CD4-positive, alpha-beta memory T cell (primary cell): ENCODE measurements at places on chromosomes 1 and 21.

DNA sequence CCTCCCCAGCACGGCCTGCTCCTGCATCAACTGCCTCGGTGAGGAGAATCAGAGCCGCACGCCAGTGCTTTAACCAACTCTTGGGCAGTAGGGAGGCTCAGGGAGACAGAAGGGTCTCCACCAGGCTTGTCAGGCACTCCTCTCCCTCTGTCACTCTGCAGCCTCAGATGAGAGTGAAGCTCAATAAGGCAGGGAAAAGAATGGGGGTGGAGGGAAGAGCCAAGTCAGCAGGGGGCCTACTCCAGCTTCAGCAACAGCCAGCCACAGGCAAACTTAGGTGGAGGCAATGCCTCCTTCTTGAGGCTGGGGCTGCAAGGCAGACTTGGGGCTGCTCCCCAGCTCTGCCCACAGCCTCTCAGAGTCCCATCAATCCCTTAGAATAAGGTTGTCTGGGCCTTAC is 51.8 kb upstream of the A3GALT2 start:
- DNase-seq = no peak

DNA sequence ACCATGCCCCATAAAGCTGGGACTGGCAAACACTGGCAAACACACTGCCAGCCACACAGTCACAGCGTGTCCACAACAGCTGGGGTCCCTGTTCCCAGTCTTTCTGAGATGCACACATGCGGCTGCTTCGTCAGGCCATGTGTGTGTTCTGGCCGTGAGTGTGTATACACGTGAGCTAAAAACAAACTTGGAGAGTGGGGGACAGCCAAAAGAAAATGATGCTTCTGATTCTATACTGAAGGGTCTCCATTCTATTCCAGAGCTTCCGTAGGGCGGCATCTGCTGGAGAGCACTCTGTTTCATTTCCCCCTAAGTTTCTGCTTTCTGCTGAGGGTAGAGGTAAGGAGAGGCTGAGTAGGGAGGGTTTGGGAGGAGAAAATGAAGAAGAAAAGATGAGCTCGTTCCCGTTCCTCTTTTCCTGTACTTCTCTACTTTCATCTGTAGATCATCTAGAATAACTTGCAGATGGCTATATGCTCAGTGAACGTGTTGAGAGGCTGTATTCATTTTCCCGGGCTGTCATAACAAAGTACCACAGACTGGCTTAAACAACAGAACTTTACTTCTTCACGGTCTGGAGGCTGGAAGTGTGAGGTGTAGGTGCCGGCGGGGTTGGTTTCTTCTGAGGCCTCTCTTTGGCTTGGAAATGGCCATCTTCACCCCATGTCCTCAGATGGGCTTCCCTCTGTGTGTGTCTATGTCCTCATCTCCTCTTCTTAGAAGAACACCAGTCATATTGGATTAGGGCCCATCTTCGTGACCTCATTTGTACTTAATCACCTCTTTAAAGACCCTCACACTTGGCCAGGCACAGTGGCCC is 151.6 kb downstream of the TOMM20 start:
- DNase-seq = no peak

DNA sequence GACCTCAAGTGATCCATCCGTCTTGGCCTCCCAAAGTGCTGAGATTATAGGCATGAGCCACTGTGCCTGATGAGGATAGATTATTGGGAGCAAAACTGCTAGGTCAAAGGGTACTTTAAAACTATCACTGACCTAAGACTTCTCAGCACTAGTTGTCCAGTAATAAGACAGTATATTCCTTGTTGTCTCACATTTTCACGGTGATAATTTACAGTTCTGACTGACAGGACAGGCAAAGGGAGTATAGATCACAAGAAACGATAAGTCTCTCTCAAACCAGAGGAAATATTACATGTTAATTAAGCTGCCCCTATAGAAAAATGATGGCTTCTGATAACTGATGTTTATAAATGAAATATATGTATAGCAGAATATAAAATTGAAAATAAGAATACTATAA is 3.7 kb downstream of the MRPS14 start:
- no peak for DNase-seq

GRCh38 chr1:90761156-90761555 is 44.1 kb upstream of the BARHL2 start:
- no peak for DNase-seq

GRCh38 chr21:39003982-39004633 is 179.1 kb downstream of the PSMG1 start:
- DNase-seq = no peak

DNA sequence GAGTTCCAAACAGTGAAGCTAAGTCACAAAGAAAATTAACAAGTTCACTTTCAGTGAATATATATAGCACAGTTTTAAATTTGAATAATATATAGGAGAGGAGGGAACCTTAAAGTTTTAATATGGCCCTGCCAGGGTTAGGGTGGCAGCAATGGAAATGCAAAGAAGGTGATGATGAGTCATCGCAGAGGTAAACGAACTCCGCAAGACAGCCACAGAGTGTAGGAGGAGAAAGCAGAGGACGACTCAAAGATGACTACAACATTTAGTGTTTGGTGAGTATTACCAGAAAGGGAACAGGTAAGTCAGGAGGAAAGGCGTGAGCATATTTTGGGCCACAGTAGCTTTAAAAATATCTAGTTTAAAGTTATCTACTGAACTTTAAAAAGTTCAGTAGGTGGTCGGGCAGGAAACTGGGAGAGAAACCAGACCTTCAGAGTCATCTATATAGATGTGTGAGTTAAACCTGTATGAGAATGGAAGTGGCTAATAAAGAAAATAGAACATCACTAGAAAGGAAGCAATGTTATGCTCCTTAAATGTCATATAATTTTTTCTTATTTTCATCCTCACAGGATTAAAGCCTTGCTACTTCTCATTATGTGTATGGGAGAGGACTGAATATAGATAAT is 75.7 kb downstream of the UCHL5 start:
- DNase-seq = no peak

DNA sequence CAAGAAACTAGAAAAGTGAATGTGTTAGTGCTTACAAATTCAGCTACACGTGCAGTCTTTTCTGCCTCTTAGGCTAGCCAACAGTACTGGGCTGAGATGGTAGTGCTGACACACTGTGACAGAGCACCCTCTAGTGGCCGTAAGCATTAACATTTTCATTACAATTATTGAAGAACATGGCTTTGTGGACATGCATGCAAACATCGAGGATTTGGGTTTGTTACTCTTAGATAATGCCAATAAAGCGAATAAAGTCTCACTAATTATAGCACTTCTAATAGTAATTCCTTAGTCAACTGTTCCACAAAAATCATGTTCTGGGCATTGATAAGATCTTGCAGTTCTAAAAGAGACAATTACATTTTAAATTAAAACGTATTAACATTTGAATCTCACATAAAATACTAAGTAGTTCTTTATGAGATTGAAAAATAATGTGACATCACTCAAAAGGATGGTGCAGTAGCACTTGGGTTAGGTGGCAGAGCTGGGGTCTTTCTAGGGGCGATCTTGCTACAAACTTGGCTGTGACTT is 47.1 kb downstream of the MYSM1 start:
- DNase-seq = peak; percentile 62
